ENCODE measurements at places on chromosomes 3 and 15.

DNA sequence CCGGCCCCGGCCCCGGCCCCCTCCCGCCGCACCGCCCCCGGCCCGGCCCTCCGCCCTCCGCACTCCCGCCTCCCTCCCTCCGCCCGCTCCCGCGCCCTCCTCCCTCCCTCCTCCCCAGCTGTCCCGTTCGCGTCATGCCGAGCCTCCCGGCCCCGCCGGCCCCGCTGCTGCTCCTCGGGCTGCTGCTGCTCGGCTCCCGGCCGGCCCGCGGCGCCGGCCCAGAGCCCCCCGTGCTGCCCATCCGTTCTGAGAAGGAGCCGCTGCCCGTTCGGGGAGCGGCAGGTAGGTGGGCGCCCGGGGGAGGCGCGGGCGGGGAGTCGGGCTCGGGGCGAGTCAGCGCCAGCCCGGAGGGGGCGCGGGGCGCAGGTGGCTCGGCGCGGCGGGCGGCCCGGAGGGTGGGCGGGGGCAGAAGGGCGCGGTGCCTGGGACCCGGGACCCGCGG, 352 bp downstream of the CHRD start:
- DNase-seq = no peak

DNA sequence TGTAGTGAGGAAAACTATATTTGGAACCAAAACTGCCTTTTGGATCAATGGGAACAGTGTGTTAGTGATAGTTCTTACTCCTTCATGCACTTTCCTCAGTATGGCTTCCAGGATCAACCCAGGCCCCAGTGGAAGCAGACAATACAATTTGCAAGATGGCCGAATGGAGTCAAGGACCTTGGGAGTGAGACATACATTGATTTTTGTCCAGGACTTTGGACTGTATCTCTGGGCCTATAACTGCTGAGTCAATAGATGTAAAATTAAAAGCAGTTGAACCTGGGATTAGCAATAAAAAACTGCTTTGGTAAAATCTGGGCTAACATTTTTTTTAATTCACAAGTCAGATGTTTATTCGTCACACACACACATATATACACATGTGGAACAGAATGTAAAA, 1.8 kb downstream of the ARRDC4 start:
- no peak for DNase-seq

- peak; percentile 89 for DNase-seq
These were observed 813.1 kb downstream of the NAALADL2 start for GRCh38 chr3:175672119-175672689.

DNA sequence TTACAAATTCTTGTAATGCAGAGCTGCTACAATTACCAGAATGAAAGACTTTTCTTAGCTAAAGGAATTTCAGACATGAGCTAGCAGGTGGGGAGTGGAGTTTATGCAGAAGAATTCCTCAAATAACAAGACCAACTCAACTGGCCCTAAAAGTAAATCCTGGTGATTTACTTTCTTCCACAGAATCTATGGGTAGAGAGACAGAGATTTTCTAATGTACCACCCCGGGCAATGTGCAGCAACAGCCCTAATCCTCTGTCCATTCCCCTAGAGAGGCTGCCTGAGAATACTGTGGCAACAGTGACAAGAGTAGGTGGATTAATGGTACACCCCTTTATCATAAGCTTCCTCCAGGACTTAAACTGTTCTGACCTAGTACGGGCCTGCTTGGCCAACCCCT, 55.2 kb downstream of the AQR start:
- DNase-seq = no peak

DNA sequence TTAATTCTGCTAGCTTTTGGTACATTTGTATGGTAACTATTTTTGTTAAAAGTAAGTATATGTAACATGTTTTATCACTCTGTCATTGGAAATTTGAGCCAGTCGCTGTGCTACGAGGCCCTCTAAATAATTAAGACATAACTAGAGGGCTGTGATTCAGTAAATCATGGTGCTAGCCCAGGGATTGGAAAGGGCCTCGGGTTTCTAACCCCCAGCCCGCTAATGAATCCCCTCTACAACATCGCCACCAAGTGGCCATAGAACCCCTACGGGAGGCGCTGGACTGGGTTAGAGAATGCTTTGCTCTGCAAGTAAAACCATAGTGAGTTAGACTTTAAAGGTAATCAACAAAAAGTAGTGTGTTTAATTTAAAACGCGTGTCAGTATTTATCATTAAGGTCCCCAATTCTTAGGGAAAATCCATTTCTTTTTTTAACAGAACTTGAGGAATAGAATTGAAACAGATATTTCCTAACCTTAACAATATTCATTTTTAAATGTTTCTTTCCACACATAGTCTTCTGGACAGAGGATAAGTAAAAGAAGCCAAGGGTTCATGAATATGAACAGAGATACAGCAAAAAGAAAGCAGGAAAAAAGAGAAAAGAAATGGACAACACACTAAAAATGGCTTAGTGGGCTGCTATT, 744.7 kb downstream of the EPHA3 start:
- no peak for DNase-seq

GRCh38 chr15:43346305-43346704, 15.9 kb upstream of the LCMT2 start:
- DNase-seq = no peak

- DNase-seq = peak; percentile 73
These were observed 562 bp downstream of the NEO1 start for GRCh38 chr15:73052653-73053397.

GRCh38 chr3:194110483-194110882, 25.5 kb upstream of the HES1 start:
- DNase-seq = no peak

- DNase-seq = no peak
These were observed 8.7 kb downstream of the DAZL start for GRCh38 chr3:16596352-16597032.

DNA sequence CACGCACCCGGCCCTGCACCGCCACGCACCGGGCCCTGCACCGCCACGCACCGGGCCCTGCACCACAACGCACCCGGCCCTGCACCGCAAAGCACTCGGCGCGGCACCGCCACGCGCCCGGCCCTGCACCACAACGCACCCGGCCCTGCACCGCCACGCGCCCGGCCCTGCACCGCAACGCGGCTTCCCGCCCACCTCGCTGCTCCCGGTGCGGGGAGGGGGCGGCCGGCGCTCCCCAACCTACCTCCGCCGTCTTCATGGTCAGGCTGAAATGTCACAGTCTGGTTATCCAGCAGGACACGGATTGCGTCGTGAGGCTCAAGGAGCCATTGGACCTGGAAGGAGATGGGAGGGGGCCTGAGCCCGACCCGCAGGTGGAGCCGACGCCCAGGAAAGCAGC, 41.8 kb downstream of the MUC20 start:
- no peak for DNase-seq

- no peak for DNase-seq
These were observed 3.2 kb downstream of the SEMA7A start for GRCh38 chr15:74430510-74430951.

GRCh38 chr3:35658686-35659085, 19.4 kb downstream of the ARPP21 start:
- no peak for DNase-seq

- DNase-seq = no peak
These were observed 4.3 kb upstream of the LRRK1 start for GRCh38 chr15:100914876-100915275.

DNA sequence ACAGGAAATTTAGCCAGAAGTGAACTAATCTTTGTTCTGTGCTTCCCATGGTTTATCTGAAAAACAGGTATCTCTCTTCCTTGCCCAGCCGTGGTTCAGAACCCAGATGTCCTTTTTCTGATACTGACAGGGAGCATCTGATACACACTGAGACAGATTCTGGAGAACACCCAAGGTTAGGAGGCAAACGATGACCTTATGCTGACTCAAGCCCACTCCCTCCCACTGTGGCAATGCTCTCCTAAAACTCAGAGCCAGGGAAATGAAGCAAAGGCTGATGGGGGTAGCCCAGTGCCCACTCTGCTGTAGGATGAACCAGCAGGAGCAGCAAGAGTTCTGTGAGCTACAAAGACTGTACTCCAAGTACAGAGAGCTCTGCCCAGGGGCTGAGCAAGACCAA, 225.1 kb downstream of the NTRK3 start:
- no peak for DNase-seq

DNA sequence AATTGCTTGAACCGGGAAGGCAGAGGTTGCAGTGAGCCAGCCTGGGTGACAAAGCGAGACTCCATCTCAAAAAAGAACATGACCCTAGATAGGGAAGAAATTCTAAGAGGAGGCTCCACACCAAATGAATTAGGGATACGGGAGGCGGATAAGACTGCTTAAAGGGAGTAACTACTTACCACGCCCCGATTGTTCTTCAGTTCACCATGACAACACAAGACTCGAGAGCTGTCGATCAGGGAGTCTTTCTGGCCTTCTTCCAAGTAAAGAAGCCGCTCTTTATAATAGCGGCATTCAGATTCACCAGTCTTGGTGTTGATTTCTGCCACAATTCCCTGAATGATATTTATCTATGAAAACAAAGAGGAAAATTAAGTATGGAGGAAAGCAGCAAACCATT, 53.9 kb upstream of the TASOR start:
- DNase-seq = no peak

- DNase-seq = no peak
These were observed 78.0 kb downstream of the CPN2 start for GRCh38 chr3:194272861-194273742.

DNA sequence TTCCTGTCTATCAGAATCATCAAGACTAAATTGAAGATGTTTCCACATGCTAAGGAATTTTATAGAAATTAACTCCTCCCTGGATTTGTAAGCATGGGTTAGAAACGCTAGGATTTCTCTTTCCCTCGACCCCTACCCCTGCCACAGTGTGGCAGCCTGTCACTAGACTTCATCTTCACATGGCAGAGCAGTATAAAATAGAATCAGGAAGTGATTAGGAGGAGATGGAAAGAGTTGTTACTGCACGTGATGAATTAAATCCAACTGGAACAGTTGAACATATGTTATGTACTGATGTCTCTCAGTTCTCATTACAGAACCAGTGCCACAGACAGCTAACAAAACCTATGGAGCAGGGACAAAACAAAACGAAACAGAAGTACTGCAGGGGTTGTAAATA, 130.0 kb upstream of the BNIP2 start:
- DNase-seq = no peak

- DNase-seq = peak; percentile 98
These were observed 195.1 kb upstream of the ICE2 start for GRCh38 chr15:60673918-60674558.

DNA sequence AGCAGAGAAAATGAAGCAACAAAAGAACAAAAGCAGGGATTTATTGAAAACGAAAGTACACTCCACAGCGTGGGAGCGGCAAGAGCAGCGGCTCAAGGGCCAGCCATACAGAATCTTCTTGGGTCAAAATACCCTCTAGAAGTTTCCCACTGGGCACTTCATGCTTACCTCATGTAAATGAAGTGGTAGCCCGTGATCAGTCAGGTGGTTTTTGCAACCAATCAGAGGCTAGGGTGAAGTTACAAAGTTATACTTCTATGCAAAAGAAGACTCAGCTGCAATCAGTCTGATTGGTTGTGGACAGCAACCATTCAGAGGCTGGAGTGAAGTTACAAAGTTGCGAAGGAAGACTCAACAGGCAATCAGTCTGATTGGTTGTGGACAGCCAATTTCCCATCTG, 37.8 kb upstream of the TRH start:
- DNase-seq = peak; percentile 72

- DNase-seq = no peak
These were observed 140.9 kb downstream of the KCNMB2 start for GRCh38 chr3:178676942-178677790.

GRCh38 chr15:84633311-84634227, 20.5 kb downstream of the WDR73 start:
- peak; percentile 37 for DNase-seq

GRCh38 chr15:51025454-51025846, 69.3 kb downstream of the TNFAIP8L3 start:
- DNase-seq = no peak

DNA sequence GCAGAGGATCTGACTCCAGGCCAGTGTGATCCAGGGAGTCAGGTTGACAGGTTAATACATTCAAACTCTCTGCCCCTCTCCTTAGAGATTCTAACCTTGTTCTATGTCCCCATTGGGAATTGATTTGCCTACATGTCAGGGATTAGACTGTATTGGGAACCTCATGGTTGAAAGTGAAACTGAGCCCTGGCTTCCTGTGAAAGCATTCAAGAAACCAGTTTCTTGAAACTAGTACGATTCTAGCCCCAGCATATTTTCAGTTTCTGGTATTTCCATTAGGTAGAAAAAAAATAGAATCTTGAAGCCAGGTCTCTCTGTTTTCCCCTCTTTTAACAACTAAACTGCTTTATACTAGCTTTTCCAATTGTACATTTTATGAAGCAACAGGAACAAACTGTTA, 140.4 kb upstream of the ABI3BP start:
- DNase-seq = no peak

DNA sequence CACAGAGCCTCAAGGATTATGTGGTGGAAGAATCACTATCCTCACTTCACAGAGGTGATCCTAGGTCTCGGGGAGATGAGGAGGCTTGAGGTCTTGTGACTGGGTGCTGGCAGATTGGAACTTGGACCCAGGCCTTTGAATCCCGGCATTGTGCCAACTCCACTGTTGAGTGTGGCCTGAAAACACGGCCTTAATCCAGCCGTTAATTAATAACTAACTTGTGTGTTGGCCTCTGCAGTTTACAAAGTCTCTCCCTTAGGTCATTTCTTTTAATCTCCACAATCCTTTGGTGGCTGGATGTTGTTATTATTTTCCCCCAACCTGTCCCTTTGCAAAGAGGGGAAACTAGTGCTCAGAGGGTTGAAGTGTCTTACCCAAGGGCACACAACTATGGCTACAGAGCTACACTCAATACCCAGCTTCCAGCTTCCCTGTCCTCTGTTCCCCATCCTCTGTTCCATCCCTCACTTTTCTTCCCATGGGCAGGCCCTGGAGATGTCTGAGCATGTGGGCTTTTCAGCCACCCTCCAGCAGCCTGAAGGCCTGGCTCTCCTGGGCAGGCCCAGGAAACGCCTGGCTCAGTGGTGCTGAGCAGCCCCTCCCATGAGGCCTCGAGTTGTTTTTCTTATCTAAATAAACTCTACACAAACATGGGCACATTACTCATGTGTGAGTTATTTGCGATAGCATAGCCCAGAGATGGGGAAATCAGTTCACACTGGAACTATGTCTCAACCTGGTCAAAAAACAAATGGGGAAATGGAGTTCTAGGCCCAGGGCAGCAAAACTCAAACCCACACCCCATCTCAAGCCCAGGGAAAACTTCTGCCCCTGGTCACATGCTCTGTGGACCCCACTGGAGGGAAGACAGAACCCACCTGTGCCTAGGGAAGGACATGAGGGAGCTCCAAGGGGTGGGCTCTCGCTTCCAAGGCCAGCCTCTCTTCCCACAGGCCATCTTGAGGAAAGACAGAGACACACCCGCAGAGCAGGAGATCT, 16.8 kb upstream of the SMAD3 start:
- peak; percentile 99 for DNase-seq

GRCh38 chr15:62287066-62287857, 122.2 kb upstream of the C2CD4B start:
- DNase-seq = no peak

DNA sequence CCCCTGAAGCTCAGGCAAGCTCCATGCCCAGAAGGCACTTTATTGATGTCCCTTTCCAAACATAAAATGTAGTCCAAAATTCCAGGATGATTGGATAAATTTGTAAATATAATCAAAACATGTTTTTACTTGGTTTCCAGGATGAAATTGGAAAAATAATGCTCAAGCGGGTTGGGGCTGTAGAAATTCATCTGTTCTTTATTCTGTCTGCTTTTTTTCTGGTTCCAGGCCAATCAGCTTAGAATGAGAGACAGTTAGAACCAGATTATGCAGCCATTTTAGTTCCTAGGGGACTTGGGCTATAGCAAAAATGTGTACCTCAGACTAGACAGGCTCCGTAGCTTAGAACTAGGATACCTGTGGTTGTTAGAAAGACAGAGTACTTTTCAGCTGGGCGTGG, 450.8 kb downstream of the MCTP2 start:
- no peak for DNase-seq

All from renal cortical epithelial cell (primary cell).